ENCODE measurements at places on chromosomes 4 and X. TPM values are rescaled to one million over a fixed set of nuclear protein-coding genes. Genes with fewer than 3 reads are reported as not detected.

The MAGIX gene
- 1.4 TPM for total RNA-seq

The STK32B gene
- 29.0 TPM for total RNA-seq

The ANXA10 gene
- total RNA-seq, result 0.82 TPM

The SLITRK4 gene
- 3.4 TPM for total RNA-seq

The ARMCX1 gene
- total RNA-seq, result 17.8 TPM

The LRRC66 gene
- total RNA-seq, result 0.10 TPM

The SULT1E1 gene
- not detected for total RNA-seq

The ABCE1 gene
- total RNA-seq, result 123 TPM

The NRK gene
- total RNA-seq, result 0.93 TPM

The MCF2 gene
- not detected for total RNA-seq

The YY2 gene
- total RNA-seq, result 2.7 TPM

The USO1 gene
- total RNA-seq, result 59.9 TPM

The ASMT gene
- not detected for total RNA-seq

The SUV39H1 gene
- total RNA-seq, result 10.0 TPM

The DNASE1L1 gene
- 71.8 TPM for total RNA-seq

The BCOR gene
- total RNA-seq, result 18.6 TPM

The NIPAL1 gene
- 3.3 TPM for total RNA-seq

The SRPX2 gene
- 61.9 TPM for total RNA-seq

The F8 gene
- total RNA-seq, result 1.8 TPM

The SLC38A5 gene
- 8.3 TPM for total RNA-seq

The GRIA2 gene
- 0.23 TPM for total RNA-seq

The CXCL3 gene
- 21.2 TPM for total RNA-seq

The PCDH10 gene
- total RNA-seq, result 1.3 TPM
